DMS79 treated with DMSO at 0.1 percent for 48 hours (cell line): ENCODE measurements at places on chromosomes 4 and X.

GRCh38 chr4:8846046-8846720, 25.5 kb downstream of the HMX1 start:
- no peak for DNase-seq

DNA sequence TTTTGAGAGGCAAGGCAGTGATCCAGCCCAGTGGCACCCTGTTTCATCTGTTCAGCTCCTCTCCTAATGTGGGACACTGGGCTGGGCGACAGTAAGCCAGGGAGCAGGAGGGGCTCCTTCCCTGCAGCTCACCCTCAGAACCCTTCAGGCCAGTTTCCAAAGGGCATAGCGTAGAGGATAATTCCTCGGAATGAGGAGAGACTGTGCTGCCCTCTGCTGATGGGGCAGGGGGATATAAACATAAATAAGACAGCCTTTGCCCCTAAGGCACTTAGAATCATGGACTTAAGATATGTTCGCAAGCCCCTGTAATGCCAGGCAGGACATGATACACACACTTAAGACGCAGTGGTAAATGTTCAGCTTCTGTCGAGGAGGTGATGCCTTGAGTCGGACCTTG, 27.9 kb upstream of the ZNF185 start:
- DNase-seq: no peak

DNA sequence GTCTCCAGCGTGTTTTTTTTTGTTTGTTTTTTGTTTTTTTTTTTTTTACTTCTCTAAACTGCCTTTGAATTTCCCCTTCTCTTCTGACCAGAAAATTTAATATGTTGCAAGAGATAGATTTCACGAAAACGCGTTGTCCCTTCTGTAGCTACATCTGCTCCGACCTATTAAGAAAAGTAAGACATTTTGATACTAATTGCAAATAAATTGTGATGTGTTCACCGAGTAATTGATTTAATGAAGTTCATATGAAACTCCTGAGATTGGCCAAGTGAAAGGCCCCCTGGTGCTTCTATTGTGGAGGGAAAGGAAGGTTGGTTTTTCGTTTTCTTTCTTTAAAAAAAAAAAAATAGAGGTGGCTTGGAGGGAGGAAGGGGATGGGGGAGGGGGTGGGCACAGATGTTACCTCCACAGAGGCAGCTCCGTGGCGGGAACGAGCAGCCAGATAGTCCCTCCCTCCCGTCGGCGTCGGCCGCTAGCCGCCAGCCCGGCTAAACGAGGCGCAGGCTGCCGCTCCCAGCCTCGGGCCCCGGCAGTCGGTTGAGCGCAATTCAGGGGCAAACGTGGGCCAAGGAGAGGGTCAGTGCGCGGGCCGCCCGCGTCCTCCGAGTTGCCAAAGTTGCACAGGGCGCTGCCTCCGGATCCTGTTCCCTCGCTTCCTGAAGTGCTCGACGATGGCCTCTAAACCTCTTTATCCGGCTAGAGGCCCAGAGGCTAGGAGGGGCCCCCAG, 139.1 kb upstream of the ZIC3 start:
- DNase-seq: no peak

GRCh38 chr4:42954963-42955669, 62.6 kb downstream of the GRXCR1 start:
- DNase-seq: no peak

DNA sequence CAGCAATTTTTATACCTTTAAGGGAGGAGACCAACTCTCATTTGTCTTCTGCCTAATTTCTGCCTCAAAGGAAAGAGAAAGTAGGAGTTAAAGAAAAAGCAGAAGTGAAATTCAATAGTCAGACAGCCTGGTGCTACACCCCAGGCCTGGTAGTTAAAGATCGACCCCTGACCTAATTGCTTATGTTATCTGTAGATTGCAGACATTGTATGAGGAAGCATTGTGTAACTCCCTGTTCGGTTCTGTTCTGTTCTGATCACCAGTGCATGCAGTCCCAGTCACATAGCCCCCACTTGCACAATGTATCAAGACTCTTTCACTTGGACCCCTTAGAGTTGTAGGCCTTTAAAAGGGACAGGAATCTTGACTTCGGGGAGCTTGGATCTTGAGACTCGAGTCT, 335.9 kb upstream of the AR start:
- no peak for DNase-seq

GRCh38 chrX:69504626-69505612, 793 bp downstream of the NALF2 start:
- DNase-seq: no peak

DNA sequence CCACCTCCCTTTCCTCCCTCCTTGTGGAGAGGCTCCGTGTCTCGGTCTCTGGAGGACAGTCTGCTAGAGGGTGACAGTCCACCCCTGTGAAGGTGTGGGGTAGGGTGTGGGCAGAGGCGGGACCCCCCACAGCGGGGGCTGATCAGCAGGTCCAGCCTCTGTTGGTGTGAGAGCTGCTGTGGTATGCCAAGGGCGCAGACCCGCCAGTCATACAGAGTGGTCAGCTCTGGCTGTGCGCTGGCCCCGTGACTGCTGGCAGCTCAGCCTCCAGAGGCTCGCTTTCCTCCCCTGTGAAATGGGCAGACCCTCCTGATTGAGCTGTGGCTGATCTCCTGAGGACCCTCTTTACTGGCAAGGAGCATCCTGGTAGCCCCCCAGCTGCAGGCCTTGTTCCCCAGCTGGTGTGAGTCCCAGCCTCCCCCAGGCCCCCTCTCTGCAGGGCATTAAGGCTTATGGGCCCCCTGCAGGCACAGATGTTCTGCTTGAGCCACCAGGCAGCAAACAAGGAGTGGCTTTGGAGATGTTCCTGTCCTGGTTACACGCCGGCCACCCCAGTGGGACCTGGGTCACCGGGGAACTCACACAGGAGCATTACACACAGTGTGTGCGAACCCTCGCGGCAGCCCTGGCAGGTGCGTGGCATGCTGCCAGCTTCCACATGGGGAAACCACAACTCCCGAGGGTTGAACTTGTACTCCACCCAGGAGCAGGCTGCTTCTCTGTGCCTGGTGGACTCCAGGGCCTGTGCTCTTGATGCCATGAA, 76.8 kb downstream of the PPP2R2C start:
- DNase-seq: no peak

GRCh38 chr4:80646061-80646460, 310.5 kb downstream of the CFAP299 start:
- DNase-seq: no peak

- DNase-seq: no peak
Observed at GRCh38 chrX:34873500-34874225, 68.9 kb upstream of the FAM47B start.

DNA sequence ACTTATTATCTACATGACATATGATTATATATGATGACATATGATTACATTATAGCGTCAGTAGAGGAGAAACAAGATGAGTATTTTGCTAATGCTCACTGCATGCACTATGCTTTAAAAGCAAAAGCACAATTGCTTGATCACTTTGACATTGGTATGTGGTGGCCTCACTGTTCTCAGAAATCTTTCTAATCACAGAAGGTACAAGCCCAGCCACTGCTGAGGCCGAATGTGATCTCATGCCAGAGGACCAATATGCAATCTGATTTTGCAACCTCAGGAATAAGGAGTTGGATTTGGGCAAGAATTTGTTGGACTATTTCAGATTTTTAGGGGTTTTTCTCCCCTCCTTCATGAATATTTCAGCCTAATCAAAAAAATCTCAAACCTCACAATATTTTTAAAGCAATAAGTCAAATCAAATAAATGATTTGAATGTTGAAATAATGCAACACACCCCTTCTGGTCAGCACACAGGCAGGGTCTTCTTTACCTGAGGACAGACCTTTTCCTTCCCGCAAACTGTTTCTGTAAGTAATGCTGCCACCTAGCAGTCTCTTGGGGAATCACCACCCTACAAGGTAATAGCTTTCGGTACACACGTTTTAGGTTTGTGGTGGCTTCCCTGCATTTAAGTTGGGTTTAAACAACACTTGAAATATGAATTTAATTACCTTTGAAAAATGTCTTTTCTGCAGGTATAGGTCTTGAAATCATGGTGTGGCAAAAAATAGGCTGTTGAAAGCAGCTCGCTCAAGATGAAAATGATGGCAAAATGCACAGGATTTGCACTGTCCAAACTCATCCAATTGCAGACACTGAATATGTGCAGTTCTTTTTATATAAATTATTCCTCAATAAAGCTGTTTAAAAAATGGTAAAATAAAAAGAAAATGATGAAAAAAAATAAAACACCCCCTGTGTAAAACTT, 4.8 kb upstream of the CXCL13 start:
- DNase-seq: peak; percentile 51

GRCh38 chrX:92230628-92231027, 451.5 kb downstream of the PCDH11X start:
- no peak for DNase-seq

GRCh38 chr4:118280501-118281218, 72.1 kb downstream of the PRSS12 start:
- DNase-seq: peak; percentile 15

DNA sequence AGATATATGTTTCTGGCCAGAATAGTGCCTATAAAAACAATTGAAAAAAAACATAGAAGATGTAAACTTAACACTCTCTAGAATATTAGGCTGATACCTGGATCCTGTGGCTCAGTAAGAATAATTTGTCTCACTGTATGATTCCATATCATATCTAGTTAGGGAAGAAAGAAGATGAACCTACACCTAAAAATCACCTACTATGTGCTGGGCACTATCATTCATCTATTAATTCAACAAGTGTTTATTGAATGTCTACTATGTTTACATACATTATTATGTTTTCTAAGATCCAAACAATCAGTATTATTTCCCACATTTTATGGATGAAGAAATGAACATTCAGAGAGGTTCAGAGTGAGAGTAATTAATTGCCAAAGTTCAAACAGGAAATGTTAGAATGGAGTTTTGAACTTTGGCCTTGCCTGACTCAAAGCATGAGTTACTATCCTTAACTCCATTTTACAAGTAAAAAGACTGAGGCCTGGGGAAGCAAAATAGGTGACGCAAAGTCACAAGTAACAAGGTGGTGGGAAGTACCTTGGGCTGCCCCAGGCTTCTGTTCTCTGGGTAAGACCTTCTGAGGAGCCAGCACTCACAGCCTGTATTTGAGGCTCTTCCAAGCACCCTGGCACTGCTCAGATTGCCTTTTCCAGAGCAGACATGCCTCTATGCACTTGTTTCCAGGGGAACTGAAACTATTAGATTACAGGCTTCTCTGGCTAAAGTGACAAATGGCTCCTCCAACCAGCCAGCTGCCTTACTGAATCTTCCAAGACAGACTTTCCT, 111.1 kb upstream of the ACSL4 start:
- DNase-seq: no peak

- DNase-seq: peak; percentile 10
Observed at GRCh38 chrX:48025561-48025960, 18.8 kb downstream of the SPACA5 start.

DNA sequence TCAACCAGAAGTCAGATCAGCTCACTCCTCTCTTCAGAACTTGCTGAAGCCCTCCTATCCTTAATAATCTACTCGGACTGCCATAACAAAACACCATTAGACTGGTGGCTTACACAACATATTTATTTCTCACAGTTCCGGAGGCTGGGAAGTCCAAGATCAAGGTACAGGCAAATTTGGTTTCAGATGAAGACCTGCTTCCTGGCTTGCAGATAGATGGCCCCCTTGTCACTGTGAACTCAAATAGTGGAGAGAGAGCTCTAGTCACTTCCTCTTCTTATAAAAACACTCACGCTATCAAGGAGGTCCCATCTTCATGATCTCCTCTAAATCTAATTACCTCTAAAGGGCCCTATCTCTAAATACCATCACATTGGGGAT, 125.1 kb downstream of the CAMK2D start:
- no peak for DNase-seq

GRCh38 chr4:26958925-26959653, 98.4 kb downstream of the STIM2 start:
- DNase-seq: no peak

- DNase-seq: no peak
Observed at GRCh38 chr4:37601531-37601930, 84.6 kb downstream of the RELL1 start.

DNA sequence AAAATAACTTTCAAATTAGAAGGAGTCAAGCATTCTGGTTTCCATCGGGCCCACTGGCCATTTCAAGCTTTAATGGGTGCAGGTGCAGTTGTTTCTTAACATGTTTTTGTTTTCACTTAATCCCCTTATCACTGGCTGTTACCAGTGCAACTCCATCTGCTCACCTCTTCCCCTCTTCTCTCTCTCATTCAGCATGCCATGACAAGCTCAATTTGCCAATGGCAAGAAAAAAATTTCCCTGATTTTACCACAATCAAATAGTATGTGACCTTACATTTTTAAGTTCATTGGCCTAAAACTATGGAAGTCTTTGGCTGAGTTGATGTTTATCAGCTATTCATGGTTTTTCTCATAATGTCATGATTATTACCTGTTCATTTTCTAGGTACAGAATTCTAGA, 299.1 kb upstream of the BMP3 start:
- peak; percentile 56 for DNase-seq

DNA sequence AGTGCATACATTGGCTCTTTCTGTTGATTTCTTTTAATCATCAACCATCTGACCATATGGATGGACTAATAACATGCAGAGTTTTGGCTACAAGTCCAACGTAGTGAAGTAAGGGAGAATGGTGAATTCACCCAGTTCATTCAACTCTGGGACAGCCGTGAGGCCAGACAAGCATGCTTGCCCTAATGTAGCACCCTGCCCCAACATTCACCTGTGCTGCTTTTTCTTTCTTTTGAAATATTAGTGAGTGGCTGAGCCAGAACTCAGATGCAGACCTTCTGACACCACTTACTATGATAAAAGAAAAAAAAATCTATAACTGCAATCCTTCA, 17.5 kb downstream of the ARSJ start:
- no peak for DNase-seq

DNA sequence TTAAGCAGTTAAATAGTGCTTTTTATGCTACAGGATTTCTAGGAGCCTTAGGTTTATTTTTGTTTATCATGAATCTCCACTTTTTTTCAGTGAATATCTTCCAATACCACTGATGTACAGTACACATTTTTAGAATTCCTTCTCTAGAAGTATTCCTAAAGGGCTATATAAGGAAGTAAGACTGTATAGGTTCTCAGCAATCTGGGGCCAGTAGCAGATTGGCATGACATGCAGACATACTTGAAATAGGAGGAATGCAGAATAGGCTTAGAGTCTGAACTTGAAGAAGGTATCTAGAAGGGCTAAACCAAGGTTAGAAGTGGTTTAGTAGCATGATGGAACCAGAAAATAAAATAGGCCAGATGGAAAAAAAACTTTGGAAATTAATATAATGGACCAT, 29.8 kb downstream of the HEPH start:
- DNase-seq: no peak

DNA sequence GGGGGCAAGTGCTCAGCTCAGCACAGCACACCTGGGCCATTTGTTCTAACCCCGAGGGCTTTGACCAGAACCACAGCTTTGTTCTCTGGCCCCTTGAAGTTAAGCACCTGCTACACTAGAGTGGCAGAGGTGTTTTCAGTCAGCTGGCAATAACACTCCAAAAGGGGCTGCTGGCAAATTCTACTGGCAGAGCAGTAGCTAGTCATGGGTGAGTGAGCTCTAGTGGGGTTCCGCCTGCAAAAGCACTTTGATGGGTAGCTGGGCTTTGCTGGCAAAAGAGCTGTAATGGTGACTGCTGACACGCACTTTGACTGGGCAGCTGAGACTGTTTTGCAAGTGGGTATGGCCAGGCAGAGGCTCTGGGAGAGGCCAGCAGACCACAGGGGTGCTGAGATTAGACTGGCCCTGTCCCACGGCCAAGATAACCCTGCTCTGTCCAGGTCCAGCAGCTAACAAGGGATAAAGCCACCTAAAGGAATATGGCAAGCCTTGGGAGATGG, 65.2 kb upstream of the TENT5D start:
- peak; percentile 90 for DNase-seq
